ENCODE measurements at places on chromosomes 1 and 21. TPM values are rescaled to one million over a fixed set of nuclear protein-coding genes. Genes with fewer than 3 reads are reported as not detected.

- DNase-seq = peak; percentile 89
Observed at GRCh38 chr1:224433701-224434672, 610 bp downstream of the WDR26 start.

Gene AMPD1
- total RNA-seq = not detected

DNA sequence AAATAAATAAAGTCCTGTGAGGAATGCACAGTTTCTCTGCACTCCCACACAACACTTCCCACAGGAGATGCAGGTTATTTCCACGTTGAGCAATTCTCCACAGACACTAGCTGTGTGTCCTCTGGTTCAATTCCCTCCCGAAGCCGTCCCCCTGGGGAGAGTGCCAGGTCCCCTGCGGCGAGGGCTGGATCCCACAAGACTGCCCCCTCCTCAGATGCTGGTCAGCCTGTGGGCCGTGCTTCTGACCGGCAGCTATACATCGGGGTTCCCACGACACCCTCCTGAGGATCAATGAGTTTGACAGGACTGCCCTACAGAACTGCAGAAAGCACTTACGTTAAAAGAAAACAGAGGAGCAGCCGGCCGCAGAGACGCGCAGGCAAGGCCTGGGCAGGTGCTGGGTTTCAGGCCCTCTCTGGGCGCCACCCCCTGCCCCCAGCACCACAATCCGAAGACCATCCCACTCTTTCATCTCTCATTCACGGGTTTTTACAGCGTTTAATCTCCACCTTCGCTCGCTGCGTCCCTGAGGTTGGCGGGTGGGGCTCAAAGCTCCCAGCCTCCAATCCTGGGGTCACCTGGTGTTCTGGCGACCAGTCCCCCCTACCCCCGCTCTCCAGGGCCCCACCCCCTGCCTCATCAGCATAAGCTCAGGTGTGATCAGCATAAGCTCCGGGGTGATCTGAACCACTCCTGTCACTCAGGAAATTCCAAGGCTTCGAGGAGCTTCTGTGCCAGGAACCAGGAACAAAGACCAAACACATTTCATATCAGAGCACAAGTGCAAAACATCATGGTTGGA lies 9.3 kb downstream of the SLC35E2B start:
- no peak for DNase-seq

Gene SPATA45
- total RNA-seq = not detected

Gene KRTAP7-1
- total RNA-seq = not detected

DNA sequence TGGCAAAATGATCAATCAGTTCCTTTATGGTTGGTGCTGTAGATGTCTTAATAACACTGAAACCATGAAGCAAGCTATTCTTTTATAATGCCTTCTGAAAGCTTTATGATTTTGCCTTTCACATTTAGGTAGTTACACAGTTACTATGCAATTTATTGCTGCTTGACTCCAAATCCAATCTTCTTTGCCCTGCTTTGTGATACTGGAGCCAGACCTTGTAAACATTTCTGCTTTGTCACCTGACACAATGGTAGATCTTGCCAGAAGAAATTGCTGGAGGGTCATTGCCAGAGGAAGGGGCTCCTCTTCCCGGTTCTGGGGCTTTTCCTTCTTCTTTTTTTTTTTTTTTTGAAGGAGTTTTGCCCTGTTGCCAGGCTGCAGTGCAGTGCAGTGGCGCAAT lies 40.5 kb upstream of the KLF17 start:
- no peak for DNase-seq

Gene ETNK2
- total RNA-seq = not detected

- DNase-seq = no peak
Observed at GRCh38 chr21:45821315-45821962, 160.1 kb upstream of the COL6A1 start.

- no peak for DNase-seq
Observed at GRCh38 chr1:95286479-95286878, 52.5 kb downstream of the RWDD3 start.

Gene PDC
- total RNA-seq = not detected

- DNase-seq = no peak
Observed at GRCh38 chr1:85707267-85707989, 805 bp downstream of the ZNHIT6 start.

Gene DDX20
- 9.4 TPM for total RNA-seq

DNA sequence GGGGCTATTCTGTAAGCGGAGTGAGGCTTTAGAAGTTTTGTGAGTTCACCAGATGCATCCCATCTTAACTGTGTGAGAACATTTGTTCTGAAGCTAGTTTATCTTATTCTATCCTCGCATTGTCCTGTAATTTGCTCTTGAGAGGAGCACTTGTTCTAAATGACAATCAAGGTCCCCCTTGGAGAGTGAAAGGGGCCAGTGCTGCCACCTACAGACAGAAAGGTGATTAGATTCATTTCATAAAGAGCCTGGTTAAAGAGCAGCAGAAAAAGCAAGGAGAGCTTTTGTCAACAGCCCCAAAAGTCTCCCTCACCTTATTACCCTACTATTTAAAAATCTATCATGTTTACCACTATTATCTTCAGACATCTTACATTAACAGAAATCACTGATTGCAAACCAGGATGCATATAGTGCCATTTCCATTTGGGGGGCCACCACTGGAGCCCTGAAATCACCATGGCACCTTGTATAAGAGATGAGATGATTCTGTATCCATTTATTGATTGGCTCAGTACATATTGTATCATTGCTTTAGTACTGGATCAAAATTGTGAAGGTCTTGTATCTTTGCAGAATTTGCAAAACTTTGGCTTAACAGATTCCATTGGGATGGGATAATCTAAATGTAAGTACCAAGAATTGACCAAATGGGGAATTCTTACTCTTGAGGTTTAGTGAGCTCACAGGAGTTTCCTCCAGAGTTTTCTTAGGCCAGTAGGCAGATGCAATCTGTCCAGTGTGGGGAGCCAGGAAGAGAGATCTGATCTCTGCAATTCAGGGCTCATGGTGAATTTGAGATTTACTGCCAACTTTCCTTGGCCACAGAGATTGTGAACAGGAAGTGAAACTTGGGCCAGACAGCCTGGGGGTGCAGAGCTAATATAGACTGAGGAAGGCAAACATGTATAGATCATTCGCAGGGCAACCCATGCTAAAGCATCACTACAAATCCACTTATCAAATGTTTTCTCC lies 64.3 kb upstream of the TRABD2B start:
- DNase-seq = no peak

Gene LHX8
- total RNA-seq = not detected

DNA sequence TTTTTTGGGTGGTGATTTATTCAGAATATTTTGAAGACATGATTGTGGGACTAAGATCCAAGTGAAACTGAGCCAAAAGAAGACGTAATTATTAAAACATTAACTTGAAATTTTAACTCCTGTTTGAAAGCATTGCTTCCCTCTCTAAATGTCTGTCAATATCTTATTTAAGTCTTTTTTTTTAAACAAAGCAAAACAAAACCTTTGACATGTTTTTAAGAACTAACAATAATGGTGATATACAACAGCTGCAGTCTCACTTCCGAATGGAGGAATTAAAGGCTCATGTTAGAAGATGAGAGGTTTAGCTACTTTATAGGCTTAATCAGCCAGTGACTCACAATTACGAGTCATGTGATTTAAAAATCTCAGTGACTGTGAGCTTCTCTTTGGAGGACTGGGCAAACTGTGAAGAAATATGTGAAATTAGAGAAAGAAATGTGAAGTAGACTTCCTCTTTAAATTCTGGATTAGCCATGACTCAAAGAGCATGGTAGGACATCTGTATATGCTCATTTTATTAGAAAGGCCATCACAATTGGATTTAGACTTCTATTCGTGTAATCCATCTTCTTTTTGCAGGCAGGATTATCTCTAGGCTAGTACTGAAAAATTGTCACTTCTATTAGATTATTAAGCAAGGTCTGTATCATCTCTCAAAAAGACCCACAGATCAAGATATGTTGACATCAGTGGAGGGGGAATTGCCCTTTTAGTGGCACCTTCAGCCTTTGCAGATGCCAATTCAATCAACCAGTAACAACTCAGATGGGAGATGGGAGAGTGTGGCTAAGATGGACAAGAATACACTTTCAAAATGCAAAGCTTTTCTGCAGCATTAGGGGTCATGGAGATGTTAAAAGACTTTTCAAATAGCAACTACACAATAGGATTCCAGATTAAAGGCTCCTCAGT lies 28.7 kb downstream of the KCNA3 start:
- no peak for DNase-seq

DNA sequence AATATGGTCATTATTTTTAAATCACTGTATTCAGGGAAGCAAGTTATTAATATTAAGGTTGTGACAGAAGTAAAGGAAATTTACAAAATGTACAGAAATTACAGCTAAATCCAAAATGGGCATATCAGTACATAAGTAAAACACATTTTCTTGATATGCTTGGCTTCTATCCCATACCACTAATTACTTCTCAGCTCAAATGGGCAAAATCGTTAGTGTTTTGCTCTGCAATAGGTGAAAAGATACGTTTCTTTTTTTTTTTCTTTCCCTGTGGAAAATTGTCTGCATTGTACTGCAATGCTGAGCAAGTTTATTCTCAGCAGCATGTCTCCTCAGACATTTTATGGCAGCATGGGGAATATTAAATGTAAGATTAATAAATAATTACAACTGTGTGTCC lies 77.1 kb upstream of the PRMT6 start:
- no peak for DNase-seq

GRCh38 chr1:213399695-213400094 lies 348.7 kb downstream of the RPS6KC1 start:
- no peak for DNase-seq

DNA sequence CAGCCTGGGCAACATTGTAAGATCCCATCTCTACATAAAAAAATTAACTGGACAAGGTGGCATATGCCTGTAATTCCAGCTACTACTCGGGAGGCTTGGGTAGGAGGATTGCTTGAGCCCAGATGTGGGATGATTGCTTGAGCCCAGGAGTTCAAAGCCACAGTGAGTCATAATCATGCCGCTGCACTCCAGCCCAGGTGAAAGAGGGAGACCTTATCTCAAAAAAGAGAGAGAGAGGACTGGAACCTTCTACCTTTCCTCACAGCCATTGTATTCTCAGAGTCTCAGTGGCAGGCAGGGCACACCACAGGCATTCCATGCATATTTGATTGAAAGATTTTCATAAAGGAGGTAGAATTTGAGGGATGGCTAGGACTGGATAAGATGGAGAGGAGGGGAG lies 78.4 kb downstream of the KIF14 start:
- DNase-seq = no peak

GRCh38 chr1:38018864-38019343 lies 6.4 kb downstream of the UTP11 start:
- DNase-seq = no peak

GRCh38 chr1:158131217-158131616 lies 49.5 kb upstream of the CD1D start:
- no peak for DNase-seq

Gene REN
- total RNA-seq = 0.64 TPM

DNA sequence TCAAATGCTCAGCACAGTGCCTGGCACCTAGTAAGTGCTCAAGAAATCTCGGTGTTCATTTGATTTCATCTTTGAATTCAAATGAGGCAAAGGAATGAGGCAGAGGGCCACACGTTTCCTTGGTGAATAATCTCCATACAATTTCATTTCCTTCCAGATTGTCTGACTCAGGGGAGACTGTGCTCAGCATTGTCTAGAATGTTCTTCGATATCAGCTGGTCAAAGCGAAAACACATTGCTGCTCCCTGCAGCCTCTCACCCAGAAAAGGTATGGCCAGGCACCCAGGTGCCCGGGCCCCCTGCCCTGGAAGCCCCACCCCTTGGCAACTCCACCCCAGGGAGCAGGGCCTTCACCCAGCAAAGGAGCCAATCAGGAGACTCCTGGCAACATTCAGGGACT lies 55.8 kb downstream of the FBXO2 start:
- no peak for DNase-seq

Gene CFHR3
- total RNA-seq = not detected

DNA sequence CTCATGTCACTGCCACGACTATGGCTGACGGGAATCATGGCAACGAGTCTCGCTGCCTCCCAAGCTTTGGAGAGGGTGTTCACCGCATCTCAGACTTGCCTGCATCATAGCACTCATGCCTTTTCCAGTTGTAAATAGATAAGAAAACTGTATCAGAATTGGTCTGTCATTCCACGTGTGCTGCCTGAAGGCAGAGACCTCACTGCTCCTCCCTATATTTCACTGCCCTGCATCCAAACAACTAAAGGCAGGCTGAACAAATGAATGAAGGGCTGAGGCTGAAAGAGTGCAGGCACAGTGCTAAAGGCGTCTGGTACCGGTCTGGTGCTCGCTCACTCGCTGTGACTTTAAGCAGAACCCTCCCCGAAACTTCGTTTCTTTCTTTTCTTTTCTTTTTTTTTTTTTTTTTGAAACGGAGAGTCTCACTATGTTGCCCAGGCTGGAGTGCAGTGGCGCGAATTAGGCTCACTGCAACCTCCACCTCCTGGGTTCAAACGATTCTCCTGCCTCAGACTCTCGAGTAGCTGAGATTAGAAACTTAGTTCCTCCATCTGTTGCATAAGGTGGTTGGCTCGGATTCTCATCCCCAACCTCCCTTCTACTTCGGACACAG lies 542 bp downstream of the EIF2B3 start:
- no peak for DNase-seq

Gene IL19
- total RNA-seq = not detected

GRCh38 chr1:200704986-200705500 lies 33.6 kb upstream of the CAMSAP2 start:
- no peak for DNase-seq

- DNase-seq = peak; percentile 73
Observed at GRCh38 chr1:234658138-234658537, 48.2 kb upstream of the IRF2BP2 start.

GRCh38 chr1:115505148-115505571 lies 136.6 kb upstream of the VANGL1 start:
- no peak for DNase-seq

Gene CNIH4
- total RNA-seq = 35.2 TPM

DNA sequence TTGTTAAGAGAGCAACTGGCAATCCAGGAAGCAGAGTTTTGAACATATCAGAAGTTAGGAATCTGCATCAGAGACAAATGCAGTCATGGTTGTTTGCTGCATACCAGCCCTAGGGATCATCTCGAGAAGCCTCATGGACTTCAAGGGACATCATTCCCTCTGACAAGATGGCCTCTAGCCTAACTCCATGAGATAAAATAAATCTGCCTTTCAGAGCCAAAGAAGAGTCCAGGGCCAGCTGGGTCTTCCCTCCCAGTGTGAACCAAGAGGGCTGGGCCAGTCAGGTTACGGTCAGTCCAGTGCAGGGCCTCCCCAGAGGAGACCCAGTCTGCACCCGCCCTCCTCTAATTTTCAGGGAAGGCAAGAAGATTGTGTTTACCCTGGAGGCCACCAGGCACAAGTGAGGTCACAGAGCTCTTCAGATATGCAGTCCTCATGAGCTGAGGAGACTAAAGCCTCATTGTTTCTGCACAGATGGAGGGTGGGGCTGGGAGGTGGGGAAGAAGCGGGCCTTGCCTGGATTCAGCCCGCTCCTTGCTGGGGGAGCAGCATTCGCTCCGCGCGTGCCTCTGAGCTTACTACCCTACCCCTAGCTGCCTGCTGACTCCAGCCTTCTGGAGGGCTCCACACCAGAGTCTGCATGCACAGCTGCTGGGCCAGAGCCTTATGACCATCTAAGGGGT lies 52.8 kb downstream of the CAPN2 start:
- DNase-seq = peak; percentile 57
